ENCODE measurements at places on chromosomes 7 and 10.

- DNase-seq: peak; percentile 53
Observed at GRCh38 chr10:70430493-70431445, 10.7 kb downstream of the NODAL start.

DNA sequence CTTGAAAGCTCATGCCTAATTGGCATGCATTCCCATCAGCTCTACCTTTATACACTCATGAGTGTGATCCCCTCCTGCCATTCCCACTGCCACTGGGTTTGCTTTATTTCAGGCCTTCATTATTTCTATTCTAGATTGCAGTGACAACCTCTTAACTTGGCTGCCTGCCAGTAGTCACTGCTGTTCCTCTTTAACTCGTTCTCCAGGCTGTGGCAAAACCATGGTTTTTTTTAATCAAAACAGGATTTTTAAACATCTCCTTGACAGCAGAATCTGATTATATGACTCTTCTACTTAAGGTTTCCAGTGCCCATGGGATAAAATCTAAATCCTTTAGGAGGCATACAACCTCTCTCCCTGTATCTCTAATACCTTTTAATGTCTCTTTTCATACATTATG lies 223.7 kb upstream of the PCDH15 start:
- DNase-seq: no peak

GRCh38 chr10:62617652-62618051 lies 186.9 kb upstream of the ADO start:
- DNase-seq: no peak

DNA sequence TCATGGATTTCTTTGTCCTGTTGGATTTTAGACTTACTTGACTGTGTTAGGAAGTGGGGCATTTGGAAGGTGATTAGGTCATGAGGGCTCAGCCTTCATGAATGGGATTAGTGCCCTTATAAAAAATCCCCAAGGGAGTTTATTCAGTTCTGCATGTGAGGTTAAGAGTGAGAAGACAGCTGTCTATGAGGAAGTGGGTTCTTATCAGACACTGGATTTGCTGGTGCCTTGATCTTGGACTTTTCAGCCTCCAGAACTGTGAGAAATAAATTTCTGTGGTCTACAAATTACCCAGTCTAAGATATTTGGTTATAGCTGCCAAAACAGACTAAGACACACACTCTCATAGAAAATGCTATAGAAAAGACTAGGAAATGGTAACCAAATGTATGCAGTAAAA lies 724.7 kb upstream of the FZD8 start:
- no peak for DNase-seq

- DNase-seq: no peak
Observed at GRCh38 chr7:96040250-96040772, 268.0 kb downstream of the DYNC1I1 start.

Data from renal cortex interstitium (tissue), 15 donors.